ENCODE measurements at places on chromosomes 11 and 22.
A peak's percentile ranks its signal among the peaks of the same experiment; 100 is the strongest.

GRCh38 chr11:88288560-88288959 lies 49.0 kb downstream of the CTSC start:
- DNase-seq, result no peak

- DNase-seq, result no peak
These were observed 921 bp downstream of the TESMIN start for GRCh38 chr11:68750195-68751003.

- no peak for DNase-seq
These were observed 105.6 kb upstream of the ALDH3B2 start for GRCh38 chr11:67780056-67780455.

DNA sequence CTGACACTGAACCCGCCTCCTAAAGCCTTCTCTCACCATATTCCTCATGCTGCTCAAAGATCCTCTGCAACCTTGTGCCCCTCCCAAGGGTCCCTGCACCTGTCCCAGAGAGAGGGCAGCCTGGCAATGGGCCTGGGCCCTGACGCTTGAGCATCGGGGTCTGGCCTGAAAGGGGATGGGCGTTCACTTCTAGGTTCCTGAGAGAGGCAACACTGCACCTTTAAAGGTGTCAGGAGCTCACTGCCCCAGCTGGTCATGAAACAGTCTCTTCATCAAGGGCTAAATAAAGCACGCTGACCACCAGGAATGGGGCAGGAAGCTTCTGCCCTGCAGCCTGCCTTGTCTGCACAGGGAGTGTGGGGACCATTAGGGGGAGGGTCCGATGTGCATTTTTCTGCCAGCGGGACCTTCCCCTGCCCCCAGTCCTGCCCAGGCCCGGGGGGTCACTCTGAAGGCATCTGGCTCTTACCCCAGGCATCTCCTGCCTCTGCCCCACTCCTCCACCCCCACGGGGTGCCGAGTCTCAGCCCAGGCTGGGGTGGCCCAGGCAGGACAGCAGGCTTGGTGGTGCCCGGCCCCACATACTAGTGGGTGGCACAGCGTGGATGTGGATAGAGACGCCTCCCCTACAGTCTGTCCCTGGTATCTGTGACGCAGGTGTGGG lies 3.5 kb downstream of the C11orf21 start:
- DNase-seq, result no peak

DNA sequence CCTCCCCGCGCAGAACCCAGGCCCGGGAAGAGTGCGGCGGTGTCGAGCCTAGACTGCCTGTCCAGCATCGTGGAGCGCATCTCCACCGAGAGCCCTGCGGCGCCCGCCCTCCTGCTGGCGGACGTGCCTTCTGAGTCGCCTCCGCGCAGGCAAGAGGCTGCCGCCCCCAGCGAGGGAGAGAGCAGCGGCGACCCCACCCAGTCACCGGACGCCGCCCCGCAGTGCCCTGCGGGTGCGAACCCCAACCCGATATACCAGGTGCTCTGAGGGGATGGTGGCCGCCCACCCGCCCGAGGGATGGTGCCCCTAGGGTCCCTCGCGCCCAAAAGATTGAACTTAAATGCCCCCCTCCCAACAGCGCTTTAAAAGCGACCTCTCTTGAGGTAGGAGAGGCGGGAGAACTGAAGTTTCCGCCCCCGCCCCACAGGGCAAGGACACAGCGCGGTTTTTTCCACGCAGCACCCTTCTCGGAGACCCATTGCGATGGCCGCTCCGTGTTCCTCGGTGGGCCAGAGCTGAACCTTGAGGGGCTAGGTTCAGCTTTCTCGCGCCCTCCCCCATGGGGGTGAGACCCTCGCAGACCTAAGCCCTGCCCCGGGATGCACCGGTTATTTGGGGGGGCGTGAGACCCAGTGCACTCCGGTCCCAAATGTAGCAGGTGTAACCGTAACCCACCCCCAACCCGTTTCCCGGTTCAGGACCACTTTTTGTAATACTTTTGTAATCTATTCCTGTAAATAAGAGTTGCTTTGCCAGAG lies 2.0 kb downstream of the MYOD1 start:
- DNase-seq, result peak; percentile 20

DNA sequence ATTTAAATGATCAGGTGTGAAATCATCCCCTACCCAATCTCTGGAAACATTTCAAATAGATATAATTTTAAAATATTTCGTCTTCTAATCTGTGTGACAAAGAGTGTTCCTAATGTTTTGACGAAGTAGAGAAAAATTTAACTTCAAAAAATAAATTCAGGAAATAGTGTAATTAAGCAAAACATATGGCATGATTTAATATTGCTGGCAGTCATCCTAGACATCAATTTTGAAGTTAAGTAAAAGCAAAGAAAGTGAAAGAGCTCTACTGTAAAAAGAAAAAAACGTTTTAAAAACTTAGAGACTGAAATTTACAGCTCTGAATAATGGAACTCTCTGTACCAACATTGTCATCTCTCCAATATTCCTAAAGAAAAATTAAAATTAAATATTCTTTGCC lies 1062.3 kb downstream of the LRRC4C start:
- DNase-seq, result no peak

DNA sequence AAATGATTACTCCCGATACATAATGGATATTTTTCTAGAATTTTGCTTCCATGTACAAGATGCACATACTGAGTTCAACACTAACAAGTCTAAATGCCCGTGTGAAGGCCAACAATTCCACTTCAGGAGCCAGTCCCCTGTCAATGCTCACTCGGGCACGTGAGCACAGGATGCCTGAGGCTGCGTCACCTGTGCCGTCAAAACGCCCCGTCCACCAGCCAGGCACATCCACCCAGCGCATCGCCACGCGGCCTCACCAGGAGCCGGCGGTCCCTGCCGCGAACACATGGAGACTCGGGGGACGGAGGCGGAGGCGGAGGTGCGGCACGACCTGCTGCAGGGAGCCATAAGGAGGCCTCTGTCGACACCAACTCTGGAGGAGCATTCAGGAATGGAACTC lies 9.8 kb downstream of the TOLLIP start:
- DNase-seq, result no peak

DNA sequence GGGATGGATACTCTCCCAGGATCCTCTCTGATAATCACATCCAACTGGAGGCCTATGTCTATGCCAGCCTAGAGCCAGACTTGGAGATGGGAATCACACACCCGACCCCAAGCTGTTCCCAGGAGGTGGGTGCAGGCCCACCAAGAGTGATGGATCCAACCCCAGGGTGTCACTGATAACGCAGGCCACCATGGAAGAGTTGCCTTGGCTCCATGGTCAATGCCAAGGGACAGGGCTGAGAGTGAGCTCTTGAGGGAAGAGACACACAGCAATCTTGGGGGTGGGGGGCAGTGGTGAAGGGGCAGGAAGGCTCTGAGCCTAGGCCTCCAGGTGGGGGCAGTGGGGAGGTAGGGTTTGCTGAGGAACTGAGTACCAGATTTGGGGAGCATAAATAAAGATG lies 16.9 kb downstream of the TUB start:
- DNase-seq, result no peak
